ENCODE measurements at places on chromosomes 5 and 9. TPM values are rescaled to one million over a fixed set of nuclear protein-coding genes. Genes with fewer than 3 reads are reported as not detected.

Gene IL9
- total RNA-seq = not detected

Gene PITX1
- 2.9 TPM for total RNA-seq

Gene CAVIN4
- total RNA-seq = 0.17 TPM

Gene POU5F2
- total RNA-seq = under 0.01 TPM

Gene PTCD2
- total RNA-seq = 8.5 TPM

Gene CD274
- total RNA-seq = 2.9 TPM

Gene NKD2
- 0.30 TPM for total RNA-seq

Gene ANXA2R
- total RNA-seq = 1.6 TPM

Gene PLPP1
- total RNA-seq = 36.0 TPM

Gene ARHGEF37
- 0.34 TPM for total RNA-seq

Data from bronchus fibroblast of lung (primary cell).